ENCODE measurements at places on chromosomes 3 and 15. TPM values are rescaled to one million over a fixed set of nuclear protein-coding genes. Genes with fewer than 3 reads are reported as not detected.

- H3K4me1 ChIP-seq = no peaks in the 10 kb centered on the region
- no peak for DNase-seq
- peaks cover 18% of the 10 kb centered on the region for H3K27me3 ChIP-seq
- no peak overlapping the region for H3K27ac ChIP-seq
Observed at GRCh38 chr15:96497951-96498350, 167.5 kb downstream of the NR2F2 start.

- H3K4me3 ChIP-seq = no peak overlapping the region
- no peak for DNase-seq
- H3K36me3 ChIP-seq = no peaks in the 10 kb centered on the region
- H3K27ac ChIP-seq = peak overlapping the region; percentile 87
Observed at GRCh38 chr3:195030791-195031321, 240.1 kb downstream of the XXYLT1 start.

- no peaks in the 10 kb centered on the region for H3K27me3 ChIP-seq
- no peak for DNase-seq
- H3K36me3 ChIP-seq = no peaks in the 10 kb centered on the region
- H3K27ac ChIP-seq = no peak overlapping the region
- no peak overlapping the region for H3K4me3 ChIP-seq
Observed at GRCh38 chr3:102329066-102329465, 105.7 kb upstream of the ZPLD1 start.

- no peak overlapping the region for H3K27ac ChIP-seq
- H3K4me3 ChIP-seq = no peak overlapping the region
- no peaks in the 10 kb centered on the region for H3K27me3 ChIP-seq
Observed at GRCh38 chr3:108599677-108600409, 10.3 kb downstream of the DZIP3 start.

- no peak overlapping the region for H3K4me3 ChIP-seq
- no peak for DNase-seq
- H3K27me3 ChIP-seq = peaks cover 65% of the 10 kb centered on the region
- peaks cover 13% of the 10 kb centered on the region for H3K4me1 ChIP-seq
- H3K27ac ChIP-seq = no peak overlapping the region
- H3K36me3 ChIP-seq = no peaks in the 10 kb centered on the region
Observed at GRCh38 chr3:137349557-137350348, 392.0 kb downstream of the IL20RB start.

GRCh38 chr15:95919460-95919859 lies 411.0 kb upstream of the NR2F2 start:
- peaks cover 7% of the 10 kb centered on the region for H3K27me3 ChIP-seq
- no peak for DNase-seq
- H3K27ac ChIP-seq = no peak overlapping the region
- no peak overlapping the region for H3K4me3 ChIP-seq
- no peaks in the 10 kb centered on the region for H3K36me3 ChIP-seq
- H3K4me1 ChIP-seq = peaks cover 17% of the 10 kb centered on the region

- H3K27me3 ChIP-seq = no peaks in the 10 kb centered on the region
- no peak overlapping the region for H3K4me3 ChIP-seq
- no peak for DNase-seq
Observed at GRCh38 chr15:59594493-59594942, 17.1 kb upstream of the GCNT3 start.

- H3K4me3 ChIP-seq = no peak overlapping the region
- no peaks in the 10 kb centered on the region for H3K27me3 ChIP-seq
- H3K4me1 ChIP-seq = peaks cover 1% of the 10 kb centered on the region
- H3K36me3 ChIP-seq = peaks cover 7% of the 10 kb centered on the region
- DNase-seq = no peak
Observed at GRCh38 chr15:44308415-44308814, 19.9 kb downstream of the GOLM2 start.

DNA sequence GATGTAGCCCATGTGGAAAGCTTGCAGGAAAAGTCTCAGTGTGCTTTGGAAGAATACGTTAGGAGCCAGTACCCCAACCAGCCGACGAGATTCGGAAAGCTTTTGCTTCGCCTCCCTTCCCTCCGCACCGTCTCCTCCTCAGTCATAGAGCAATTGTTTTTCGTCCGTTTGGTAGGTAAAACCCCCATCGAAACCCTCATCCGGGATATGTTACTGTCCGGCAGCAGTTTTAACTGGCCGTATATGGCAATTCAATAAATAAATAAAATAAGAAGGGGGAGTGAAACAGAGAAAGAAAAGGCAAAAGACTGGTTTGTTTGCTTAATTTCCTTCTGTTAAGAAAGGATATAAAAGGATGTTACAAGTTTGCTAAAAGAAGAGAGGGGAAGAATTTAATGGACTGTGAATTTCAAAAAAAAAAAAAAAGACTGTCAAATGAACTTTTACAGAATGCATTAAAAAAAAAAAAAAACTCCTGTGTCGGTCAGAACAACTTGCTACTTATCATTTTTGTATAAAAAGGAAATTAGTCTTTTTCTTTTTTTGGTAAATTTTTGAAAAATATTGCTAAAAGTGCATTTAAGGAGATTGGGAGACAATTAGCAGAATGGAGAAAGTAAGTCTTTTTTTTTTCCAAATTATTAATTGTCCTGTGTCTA lies 7.0 kb downstream of the NR2F2 start:
- peak overlapping the region; percentile 89 for H3K4me3 ChIP-seq
- peak overlapping the region; percentile 56 for H3K27ac ChIP-seq
- no peak for DNase-seq
- peaks cover 74% of the 10 kb centered on the region for H3K4me1 ChIP-seq
- peaks cover 27% of the 10 kb centered on the region for H3K36me3 ChIP-seq

GRCh38 chr3:81666502-81667121 lies 94.8 kb downstream of the GBE1 start:
- H3K27me3 ChIP-seq = no peaks in the 10 kb centered on the region
- no peak overlapping the region for H3K27ac ChIP-seq
- no peak for DNase-seq

GRCh38 chr3:120399372-120399771 lies 50.2 kb upstream of the LRRC58 start:
- peaks cover 46% of the 10 kb centered on the region for H3K36me3 ChIP-seq
- no peaks in the 10 kb centered on the region for H3K4me1 ChIP-seq
- no peaks in the 10 kb centered on the region for H3K27me3 ChIP-seq
- DNase-seq = no peak
- no peak overlapping the region for H3K4me3 ChIP-seq

DNA sequence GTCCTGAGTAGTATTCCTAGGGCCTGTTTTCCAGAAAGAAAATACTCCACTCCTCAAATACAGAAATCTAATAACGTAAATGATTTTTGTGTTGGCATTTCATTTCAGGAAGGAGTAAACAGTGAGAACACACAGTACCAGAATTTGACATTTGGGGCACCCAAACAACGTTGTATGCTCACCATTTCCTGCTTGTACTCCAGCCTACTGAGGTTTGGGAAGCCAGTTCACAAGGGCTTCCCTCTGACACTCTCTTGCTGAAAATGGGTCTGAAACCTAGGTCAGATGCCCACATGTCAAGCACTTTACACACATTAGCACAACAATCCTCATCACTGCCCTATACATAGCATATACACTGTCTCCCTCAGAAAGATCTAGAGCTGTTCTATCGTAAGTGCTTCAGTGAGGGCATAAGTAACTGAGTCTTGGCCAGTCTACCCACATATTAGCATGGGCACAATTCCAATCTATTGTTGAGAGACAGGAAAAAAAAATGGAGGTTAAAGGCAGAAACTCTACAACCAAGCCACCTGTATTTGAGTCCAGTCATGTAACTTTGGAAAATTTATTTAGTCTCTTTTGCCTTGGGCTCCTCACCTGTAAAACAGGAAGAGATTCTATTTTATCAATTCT lies 43.5 kb upstream of the RSL24D1 start:
- H3K4me1 ChIP-seq = no peaks in the 10 kb centered on the region
- no peaks in the 10 kb centered on the region for H3K27me3 ChIP-seq
- H3K27ac ChIP-seq = no peak overlapping the region
- H3K4me3 ChIP-seq = no peak overlapping the region
- no peaks in the 10 kb centered on the region for H3K36me3 ChIP-seq

DNA sequence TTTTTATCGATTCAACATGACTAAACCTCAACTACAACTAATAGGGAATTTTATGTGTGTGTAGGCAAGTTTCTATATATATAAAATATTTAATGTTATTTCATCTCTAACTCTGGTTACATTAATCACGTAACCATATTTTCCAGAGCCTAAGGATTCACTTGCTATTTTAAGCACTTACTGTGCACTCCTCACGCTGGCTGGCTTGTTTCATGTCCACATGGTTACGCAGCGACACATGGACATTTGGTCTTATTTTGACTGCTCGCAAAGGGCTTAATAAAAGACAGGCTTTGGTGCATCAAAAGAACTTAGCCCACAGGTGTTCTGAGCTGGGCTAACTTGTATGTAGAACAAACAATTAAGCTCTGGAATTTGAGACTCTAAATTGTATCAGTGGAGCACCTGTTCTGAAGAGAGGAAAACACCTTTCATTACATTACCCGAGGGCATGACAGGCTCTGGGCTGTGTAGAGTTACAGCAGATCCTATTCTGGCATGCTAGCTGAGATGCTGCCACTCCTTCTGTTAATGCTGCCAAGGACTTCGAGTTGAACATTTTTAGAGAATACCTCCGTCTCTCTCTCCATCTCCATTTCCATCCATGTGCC lies 130.0 kb upstream of the NR2F2 start:
- no peak overlapping the region for H3K27ac ChIP-seq
- peaks cover 8% of the 10 kb centered on the region for H3K4me1 ChIP-seq
- H3K36me3 ChIP-seq = no peaks in the 10 kb centered on the region
- no peak overlapping the region for H3K4me3 ChIP-seq

GRCh38 chr15:101070502-101071273 lies 151.5 kb downstream of the LRRK1 start:
- H3K36me3 ChIP-seq = no peaks in the 10 kb centered on the region
- H3K4me3 ChIP-seq = no peak overlapping the region
- H3K27me3 ChIP-seq = peaks cover 10% of the 10 kb centered on the region
- no peak overlapping the region for H3K27ac ChIP-seq

- no peaks in the 10 kb centered on the region for H3K4me1 ChIP-seq
- no peaks in the 10 kb centered on the region for H3K36me3 ChIP-seq
- no peaks in the 10 kb centered on the region for H3K27me3 ChIP-seq
Observed at GRCh38 chr3:1131166-1131565, 38.3 kb downstream of the CNTN6 start.

GRCh38 chr3:184822654-184823053 lies 10.7 kb downstream of the VPS8 start:
- peaks cover 7% of the 10 kb centered on the region for H3K36me3 ChIP-seq
- no peak for DNase-seq

DNA sequence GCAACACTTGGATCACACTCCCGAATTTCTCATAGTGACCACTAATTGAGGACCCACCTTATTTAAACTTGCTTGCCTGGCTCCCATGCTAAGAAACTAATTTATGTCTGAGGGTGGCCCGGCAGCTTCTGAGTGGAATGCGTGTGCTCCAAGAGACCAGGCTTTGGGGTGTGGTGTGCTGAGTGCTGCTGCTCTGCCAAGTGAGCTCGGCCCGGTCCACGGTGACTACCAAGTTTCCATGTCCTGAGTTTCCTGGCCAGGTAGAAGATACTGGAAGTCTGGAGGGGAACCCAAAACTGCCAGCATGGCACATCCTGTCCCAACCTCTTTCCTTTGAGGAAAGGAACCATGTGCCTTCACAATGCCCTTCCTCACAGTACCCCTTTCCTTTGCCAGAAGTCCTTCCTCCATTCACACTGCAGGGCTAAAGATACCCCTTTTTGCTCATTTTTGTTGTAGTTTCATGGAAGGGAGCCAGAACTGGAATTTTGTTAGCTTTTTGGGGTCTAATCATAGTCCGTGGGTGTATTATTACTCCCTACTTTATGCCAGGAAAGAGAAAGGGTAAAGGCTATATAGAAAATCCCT lies 59.1 kb upstream of the ACAD9 start:
- no peaks in the 10 kb centered on the region for H3K4me1 ChIP-seq
- no peak overlapping the region for H3K4me3 ChIP-seq
- DNase-seq = no peak
- H3K27me3 ChIP-seq = no peaks in the 10 kb centered on the region
- H3K27ac ChIP-seq = no peak overlapping the region

- H3K36me3 ChIP-seq = peaks cover 1% of the 10 kb centered on the region
- DNase-seq = no peak
- H3K27ac ChIP-seq = peak overlapping the region; percentile 27
- H3K4me3 ChIP-seq = no peak overlapping the region
- peaks cover 16% of the 10 kb centered on the region for H3K4me1 ChIP-seq
Observed at GRCh38 chr3:144129536-144130214, 158.1 kb downstream of the DIPK2A start.

DNA sequence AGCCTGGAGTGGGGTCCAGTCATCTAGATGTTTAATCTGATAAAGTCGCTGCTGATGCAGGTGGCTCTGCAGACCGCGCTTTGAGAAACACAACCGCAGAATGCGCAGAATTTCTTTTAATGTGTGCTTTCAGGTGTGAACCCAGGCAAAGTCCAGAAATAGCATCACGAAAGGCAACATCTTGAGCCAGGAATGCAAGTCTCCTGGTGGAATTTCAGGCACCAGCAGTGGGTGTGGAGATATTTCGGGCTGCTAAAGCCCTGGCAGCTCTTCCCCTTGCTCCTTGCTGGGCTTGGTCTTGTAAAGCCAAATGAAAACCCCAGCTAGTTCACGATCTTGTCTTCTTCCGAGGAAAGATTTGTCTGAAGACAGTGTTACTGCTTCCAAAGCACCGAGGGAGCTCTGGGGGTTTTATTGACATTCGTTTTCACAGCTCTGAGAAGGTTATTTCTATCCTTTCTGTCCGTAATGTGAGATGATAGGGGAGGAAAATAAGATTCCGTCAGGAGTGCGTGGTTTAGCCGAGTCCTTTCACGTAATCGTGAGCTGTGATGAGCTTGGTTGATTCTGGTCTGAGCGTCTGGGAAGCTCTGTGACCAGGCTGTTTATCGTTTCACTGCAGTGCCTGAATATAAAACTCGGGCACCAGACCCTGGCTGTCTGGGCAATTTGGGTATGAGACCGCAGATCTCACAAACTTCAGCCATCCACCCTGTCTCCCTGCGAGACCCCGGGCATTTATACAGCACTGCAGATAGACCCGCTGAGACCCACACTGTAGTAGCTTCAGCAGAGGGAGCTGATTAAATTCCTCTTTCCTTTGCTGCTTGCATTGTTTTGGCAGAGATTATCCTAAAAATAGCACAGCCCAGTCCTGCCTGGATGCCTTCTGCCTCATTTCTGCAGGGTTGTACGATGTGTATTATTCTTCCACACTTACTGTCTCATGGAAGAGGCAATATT lies 67.0 kb upstream of the SLC25A26 start:
- no peak overlapping the region for H3K4me3 ChIP-seq
- H3K27ac ChIP-seq = no peak overlapping the region
- no peak for DNase-seq
- H3K27me3 ChIP-seq = peaks cover 4% of the 10 kb centered on the region

- no peak for DNase-seq
- H3K4me1 ChIP-seq = peaks cover 11% of the 10 kb centered on the region
- no peaks in the 10 kb centered on the region for H3K27me3 ChIP-seq
- H3K4me3 ChIP-seq = no peak overlapping the region
Observed at GRCh38 chr3:107578091-107578490, 55.3 kb downstream of the BBX start.

GRCh38 chr15:85403745-85404144 lies 23.3 kb downstream of the AKAP13 start:
- no peaks in the 10 kb centered on the region for H3K27me3 ChIP-seq
- no peak for DNase-seq
- peak overlapping the region; percentile 90 for H3K27ac ChIP-seq
- no peak overlapping the region for H3K4me3 ChIP-seq
- peaks cover 45% of the 10 kb centered on the region for H3K4me1 ChIP-seq
- peaks cover 1% of the 10 kb centered on the region for H3K36me3 ChIP-seq

Gene IL5RA
- 0.11 TPM for total RNA-seq

Gene USP13
- 10.7 TPM for total RNA-seq

Gene POLG
- total RNA-seq = 156 TPM

Gene CFAP92
- 2.7 TPM for total RNA-seq

Gene PIERCE2
- total RNA-seq = 4.7 TPM

Gene KLHL6
- 0.12 TPM for total RNA-seq

Gene STAG1
- 39.7 TPM for total RNA-seq

Gene FAM107A
- total RNA-seq = not detected

Gene GOLGA6D
- 0.13 TPM for total RNA-seq

Gene MAP6D1
- 2.4 TPM for total RNA-seq

Gene NRROS
- total RNA-seq = 2.0 TPM

Gene ROPN1
- total RNA-seq = not detected
